ENCODE measurements at places on chromosomes 3 and 15.

DNA sequence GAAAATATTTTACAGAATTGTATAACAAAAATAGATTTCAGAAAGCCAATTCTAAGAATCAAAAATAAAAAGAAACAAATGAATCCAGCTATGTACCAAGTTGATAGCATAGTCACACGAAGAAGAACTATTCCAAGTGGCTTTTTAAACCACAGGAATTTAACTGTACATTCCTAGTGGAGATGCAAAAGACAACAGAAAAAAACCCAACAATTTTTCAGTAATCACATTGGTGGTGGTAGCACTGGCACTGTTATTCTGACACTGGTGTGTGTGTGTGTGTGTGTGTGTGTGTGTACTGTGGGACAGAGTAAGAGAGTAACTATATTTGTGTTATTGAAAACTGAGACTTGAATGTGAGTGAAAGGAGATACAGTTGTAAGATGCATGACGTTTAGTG is 9.1 kb downstream of the BFSP2 start:
- DNase-seq: no peak

DNA sequence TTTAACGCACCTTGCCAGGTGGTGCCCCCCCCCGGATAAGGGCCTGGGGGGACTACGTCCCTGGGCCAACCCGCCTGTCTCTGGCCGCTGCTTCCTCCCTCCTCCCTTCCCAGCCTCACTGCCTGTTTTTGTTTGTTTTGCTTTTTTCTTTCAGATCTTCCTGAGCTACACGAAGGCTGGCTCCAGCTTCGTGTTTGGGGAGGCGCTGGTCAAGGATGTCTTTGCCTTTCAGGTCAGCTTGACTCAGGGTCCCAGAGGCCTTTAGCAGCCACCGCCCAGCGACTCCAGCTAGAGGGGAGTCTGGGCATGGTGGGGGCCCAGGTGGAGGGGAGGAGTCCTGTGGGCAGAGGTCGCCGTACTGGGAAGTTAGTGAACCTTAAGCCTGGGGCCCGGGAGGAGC is 24.1 kb downstream of the SLC28A1 start:
- no peak for DNase-seq

DNA sequence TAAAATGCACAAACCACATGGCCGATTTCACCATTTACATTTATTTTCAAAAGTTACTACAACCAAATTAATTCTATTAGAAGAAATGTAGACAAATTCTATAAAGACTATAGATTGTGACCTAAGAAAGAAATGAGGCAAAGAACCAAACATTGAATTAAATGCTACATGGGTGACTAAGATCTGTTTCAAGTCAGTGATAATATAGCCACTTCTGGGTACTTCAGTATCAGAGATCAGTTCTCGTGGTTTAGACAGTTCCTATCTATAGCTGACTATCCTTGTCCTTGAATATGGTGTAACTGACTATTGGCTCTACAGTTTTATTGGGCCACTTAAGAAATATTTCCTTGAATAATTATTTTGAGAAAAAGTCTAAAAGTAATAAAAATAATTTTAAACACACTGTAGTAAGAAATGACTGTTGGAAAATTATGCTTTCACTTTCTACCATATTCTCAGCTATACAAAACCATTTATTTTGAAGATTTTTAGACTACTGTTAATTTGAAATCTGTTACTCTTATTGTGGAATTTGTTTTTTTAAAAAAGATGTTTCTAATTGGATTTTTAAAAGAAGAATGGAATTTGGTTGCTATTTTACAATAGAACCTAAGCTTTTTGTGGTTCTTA is 14.1 kb downstream of the KCNMB3 start:
- no peak for DNase-seq

DNA sequence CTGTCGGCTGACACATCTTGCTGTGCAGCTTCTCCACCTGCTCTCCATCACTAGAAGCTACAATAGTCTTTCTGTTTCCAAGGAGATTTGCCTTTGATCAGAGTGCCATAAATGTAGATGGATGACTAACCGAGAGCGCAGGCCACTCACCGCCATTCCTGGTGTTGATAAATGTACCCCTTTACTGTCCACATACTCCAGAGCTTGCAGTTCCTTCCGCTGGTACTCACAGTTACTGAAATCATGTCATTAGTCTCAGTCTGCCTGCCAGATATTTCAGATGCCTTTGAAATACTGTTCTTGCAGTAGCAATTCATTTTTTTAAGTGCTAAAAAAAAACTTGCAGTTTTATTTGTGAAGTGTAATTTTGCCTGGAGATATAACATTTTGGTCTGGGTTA is 72.3 kb downstream of the BLM start:
- DNase-seq: no peak

DNA sequence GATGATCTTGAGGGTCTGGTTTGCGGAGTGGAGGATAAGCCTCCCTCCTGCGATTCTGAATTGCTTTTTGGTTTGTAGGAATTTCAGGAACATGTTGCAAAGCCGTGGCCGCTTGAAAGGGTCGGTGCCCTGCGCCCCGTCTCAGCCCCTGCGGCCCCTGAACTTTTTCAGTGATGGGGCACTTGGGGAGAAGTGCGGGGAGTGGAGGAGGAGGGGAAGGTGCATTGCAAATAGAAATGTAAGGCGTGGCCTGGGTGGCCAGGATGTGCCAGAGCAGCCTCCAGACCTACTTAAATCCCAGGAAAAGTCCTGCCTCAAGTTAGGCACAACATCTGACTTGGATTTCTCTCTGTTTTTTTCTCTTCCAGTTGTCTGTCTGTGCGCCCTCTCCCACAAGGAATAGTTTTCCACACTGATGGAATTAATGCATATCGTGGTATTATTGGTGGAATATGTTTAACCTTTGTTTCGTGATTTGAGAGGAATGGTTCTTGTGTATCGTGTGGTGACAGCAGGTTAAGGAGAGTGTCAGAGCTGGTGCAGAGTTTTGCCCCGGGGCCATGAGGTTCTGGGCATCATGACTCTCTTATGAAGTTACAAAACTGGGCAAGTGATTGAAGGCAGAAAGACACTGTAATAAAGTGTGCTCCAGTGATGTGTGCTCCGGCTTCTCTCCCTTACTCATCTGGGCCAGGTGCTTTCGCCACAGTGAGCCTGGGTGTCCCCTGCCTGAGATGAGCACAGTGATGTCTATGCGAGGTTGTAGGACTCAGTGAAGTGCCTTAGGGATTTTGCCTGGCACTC is 153.8 kb downstream of the PGPEP1L start:
- no peak for DNase-seq

DNA sequence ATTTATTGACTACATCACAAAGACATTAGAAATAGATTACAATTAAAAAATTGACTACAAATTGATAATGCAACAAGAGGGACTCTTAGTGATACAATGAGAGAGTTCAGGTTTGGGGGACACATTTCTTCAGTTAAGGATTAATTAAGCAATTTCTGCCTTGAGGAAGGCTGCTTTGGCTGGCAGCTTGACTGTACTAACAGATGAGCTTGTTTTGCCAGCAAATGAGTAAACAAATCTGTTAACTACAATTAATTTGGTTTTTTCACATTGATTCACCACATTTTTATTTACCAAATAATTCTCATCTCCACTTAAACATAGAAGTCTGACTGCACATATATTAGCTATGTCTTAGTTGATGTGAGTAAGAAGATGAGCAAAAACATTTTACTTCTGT is 183.6 kb upstream of the ZNF385D start:
- no peak for DNase-seq

DNA sequence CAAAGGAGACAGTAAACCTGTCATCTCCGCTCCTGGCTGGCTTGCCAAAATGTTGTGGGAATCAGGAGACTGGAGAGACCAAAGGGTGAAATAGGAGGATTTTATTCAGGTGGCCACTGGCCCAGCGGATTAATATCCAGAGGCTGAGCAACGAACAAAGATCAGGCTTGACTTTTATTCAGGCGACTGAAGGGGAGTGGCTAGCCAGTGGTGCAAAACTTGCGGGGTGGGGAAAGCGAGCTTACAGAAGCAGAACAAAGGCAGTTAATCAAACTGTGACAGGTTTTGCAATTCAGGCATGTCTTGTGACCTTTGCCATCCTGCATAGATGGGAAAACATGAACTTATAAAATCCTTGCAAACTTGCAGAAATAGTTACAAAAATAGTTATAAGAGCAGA is 19.8 kb upstream of the ACAD9 start:
- DNase-seq: no peak

- DNase-seq: no peak
These were observed 75.9 kb downstream of the TNIK start for GRCh38 chr3:171384101-171384891.

DNA sequence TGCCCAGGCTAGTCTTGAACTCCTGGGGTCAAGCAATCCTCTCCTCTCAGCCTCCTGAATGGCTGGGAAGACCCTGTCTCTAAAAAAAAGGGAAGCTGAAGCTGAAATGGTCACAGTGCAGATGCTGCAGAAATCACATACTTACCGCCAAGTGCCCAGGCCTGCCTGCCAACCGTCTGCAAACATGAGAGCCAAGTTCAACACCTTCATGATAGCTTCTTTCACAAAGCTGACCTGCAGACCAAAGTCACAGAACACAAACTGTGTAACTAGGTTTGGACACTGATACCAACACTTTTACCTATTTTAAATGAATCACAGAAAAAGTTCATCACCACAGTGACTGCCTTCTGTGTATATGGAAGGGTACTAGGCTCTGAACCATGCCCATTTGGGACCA is 22.8 kb upstream of the CYFIP1 start:
- no peak for DNase-seq

- no peak for DNase-seq
These were observed 106.3 kb upstream of the RNU6-1 start for GRCh38 chr15:67945951-67946700.

DNA sequence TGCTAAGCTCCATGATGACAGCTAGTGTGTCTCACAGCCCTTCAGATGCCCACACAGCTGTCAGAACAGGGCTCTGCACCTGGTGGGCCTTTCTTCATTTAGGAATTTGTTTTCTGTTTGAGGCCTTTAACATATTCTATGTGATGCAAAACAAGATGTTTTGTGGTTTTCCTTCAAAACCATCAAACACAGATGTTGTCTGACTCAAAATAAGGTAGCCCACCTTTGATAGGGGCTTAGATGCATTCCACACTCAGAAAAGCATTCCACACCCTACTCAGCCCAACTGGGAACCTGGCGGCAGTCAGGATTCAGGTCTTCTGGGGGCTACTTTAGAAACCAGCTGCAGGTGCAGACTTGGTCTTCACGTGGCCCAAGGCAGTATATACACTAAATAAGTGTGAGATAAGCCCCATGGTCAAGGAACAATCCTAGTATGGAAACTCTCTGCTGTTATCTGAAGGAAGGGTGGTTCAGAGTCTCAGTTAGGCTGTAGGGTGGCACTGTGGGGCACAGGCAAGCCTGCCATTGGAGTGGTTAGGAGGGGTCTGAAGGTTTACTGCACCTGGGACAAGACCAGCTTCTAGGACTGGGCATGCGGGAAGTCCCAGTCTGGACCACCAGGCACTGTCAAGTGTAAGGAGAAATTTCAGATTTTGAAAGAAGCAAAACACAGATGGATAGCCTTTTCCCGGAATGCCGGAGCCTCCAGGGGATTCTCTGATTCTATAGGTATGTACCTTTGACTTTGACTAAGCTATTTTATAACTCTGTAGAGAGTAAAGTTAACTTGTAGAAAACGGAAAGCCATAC is 20.1 kb downstream of the LRRC2 start:
- DNase-seq: no peak

DNA sequence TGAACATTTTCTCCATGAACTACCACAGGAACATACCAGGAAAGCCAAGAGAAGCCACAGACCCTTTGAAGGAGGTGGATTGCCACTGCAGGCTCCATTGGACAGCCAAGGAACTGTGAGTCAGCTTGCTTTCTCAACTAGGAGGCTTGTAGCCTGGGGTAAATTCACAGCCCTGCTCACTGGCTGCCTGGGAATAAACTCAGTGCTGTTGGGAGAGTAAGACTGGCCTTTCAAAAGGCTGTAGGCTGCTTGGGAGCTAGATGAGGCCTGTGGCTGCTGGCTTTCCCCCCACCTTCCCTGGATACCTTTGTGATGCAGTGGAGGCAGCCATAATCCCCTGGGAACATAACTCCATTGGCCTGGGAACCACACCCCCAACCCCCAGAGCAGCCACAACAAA is 223.5 kb upstream of the RBMS3 start:
- DNase-seq: no peak

- peak; percentile 17 for DNase-seq
These were observed 43.0 kb upstream of the TLE3 start for GRCh38 chr15:70140543-70141375.

- DNase-seq: no peak
These were observed 13.0 kb upstream of the BFSP2 start for GRCh38 chr3:133386876-133387275.

GRCh38 chr3:126259411-126260391 is 79.3 kb upstream of the ALDH1L1 start:
- DNase-seq: no peak

GRCh38 chr3:71753701-71754609 is at the start of gene GPR27:
GPR27 (plus strand) TSS chr3:71753855; CDS start chr3:71754050, 195 bp downstream.
- no peak for DNase-seq

GRCh38 chr3:8736436-8736835 is 2.8 kb downstream of the CAV3 start:
- no peak for DNase-seq

- no peak for DNase-seq
These were observed 290.5 kb downstream of the NAALADL2 start for GRCh38 chr3:175149675-175150074.

- DNase-seq: no peak
These were observed 29.5 kb upstream of the THSD4 start for GRCh38 chr15:71085809-71086208.
